ENCODE measurements at places on chromosomes 1 and 21.

- no peak for DNase-seq
Observed at GRCh38 chr1:111873460-111874030, 115.9 kb downstream of the KCND3 start.

DNA sequence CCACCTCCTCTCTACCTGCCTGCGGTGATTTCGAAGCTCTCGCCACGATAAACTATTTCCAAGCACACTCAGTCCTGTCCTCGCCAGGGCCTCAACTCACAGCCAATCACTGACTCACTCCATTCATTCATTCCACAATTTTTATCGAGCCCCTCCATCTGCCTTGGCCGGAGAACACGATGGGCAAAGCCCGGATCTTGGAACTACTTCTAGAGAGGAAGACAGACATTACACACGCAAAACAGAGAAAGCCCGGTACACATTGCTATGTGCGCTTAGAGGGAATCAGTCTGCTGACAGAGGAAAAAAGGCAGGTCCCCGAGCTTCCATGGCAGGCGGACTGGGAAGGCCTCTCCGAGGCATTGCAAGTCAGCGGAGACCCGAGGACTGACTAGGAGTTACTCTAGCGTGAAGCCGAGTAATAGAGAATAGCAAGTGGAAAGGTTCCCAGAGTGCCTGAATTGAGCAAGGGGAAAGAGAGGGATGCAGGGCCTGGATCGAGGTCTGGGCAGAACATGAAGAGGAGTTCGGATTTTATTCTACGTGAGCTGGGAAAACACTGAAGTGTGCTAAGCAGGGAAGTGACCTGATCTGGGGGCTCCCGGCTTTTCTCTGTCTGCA is 54.2 kb upstream of the DNAJC6 start:
- no peak for DNase-seq

DNA sequence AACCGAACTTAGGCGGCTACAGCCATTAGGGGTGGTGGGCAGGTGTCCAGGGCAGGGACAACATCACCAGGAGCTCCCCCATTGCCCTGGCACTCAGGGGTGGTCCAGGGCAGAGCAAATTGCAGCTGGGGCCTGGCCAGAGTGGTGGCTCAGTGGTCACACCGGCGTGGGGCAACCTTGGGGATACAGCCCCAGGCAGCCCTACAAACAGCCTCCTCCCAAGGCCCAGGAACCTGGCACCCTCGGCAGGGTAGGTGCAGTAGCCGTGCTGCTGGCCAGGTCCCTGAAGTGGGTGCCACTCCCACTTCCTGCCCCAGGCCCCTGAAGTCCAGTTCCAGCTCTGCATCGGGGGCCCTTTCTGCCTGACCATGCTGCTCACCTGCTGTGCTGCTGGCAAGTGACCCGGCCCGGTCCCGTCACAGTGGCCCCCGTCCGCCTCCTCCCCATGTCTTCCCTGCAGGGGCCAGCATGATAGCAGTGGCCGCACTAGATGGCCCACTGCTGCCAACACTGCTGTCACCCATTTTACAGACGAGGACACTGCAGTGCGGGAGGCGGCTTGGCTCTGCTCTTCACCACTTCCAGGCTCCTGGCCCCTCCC is 712.8 kb downstream of the MATN1 start:
- no peak for DNase-seq

GRCh38 chr1:71345491-71345890 is 264.7 kb upstream of the ZRANB2 start:
- no peak for DNase-seq

Data from NCI-H774 (cell line).